ENCODE measurements at places on chromosomes 12 and 14. TPM values are rescaled to one million over a fixed set of nuclear protein-coding genes. Genes with fewer than 3 reads are reported as not detected.

Gene PCED1B
- 49.9 TPM for total RNA-seq

Gene BDKRB2
- total RNA-seq, result not detected

Gene BLOC1S1
- 72.3 TPM for total RNA-seq

Gene BMP4
- total RNA-seq, result not detected

Gene KERA
- total RNA-seq, result not detected

Gene BHLHE41
- not detected for total RNA-seq

Gene AMN
- 0.44 TPM for total RNA-seq

Gene FLVCR2
- 3.2 TPM for total RNA-seq

Gene NAV3
- not detected for total RNA-seq

Gene NRL
- total RNA-seq, result 1.8 TPM

DNA sequence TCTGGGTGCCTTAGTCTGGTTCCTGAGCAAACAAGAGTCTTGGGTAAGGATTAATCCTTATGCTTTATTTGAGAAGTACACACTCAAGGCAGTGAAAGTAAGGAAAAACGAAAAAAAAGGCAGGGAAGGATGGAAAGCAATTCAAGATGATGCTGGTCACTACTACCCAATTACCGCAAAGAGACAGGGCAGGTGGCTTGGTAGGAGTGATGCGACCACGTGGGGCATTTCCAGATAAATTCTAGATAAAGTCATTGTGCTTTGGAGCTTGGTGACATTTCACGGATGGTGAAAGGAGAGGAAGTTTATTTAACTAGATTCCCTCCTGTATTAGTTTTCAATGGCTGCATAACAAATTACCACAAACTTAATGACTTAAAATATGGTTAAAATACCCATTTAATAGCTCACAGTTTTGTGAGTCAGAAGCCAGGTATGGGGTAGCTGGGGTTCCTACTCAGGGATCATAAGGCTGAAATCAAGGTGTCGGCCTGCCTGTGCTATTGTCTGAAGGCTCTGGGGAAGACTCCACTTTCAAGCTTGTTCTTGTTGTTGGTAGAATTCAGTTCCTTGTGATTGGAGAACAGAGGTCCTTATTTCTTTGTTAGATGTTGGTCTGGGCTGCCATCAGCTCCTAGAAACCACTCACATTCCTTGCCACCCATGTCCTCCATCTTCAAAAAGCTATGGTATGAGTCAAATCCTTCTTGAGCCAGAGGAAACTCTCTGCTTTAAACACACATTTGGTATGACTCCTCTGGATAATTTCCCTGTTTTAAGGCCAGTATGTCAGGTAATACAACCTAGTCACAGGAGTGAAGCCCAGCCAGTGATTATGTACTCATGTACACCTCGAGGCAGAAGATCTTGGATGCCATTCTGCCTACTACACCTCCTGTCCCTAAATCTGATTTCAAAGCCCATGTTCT lies 5.6 kb upstream of the HMGA2 start:
- no peaks in the 10 kb centered on the region for H3K36me3 ChIP-seq
- H3K4me1 ChIP-seq, result peaks cover 12% of the 10 kb centered on the region

DNA sequence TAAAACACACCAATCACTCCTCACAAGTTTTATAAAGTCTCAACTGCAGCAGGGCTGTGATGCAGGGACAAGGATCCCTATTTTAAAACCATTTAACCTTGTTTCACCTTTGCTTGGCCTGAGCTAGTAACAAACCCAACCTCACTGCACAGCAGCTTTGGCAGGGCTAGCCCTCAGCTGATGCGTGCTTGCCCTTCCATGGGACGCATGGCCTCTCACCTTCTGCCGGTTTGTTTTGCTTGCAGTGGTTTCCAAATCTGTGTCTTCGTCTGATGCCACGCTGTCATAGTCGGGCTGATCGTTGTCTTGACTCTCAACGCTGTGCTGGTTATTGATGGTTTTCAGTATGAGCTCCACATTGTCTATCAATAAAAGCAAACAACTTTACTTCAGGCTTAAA lies 43.3 kb downstream of the GIT2 start:
- H3K27me3 ChIP-seq, result no peaks in the 10 kb centered on the region
- H3K27ac ChIP-seq, result no peak overlapping the region
- no peak for DNase-seq
- peaks cover 14% of the 10 kb centered on the region for H3K4me1 ChIP-seq

GRCh38 chr12:49584591-49584990 lies 16.6 kb upstream of the MCRS1 start:
- peaks cover 16% of the 10 kb centered on the region for H3K4me1 ChIP-seq
- H3K27ac ChIP-seq, result no peak overlapping the region
- H3K4me3 ChIP-seq, result no peak overlapping the region
- peaks cover 10% of the 10 kb centered on the region for H3K36me3 ChIP-seq
- H3K27me3 ChIP-seq, result no peaks in the 10 kb centered on the region

GRCh38 chr12:6538420-6539313 lies 4.3 kb downstream of the GAPDH start:
- peak overlapping the region; percentile 73 for H3K27ac ChIP-seq
- peaks cover 78% of the 10 kb centered on the region for H3K36me3 ChIP-seq
- peak overlapping the region; percentile 47 for H3K4me3 ChIP-seq
- DNase-seq, result no peak
- H3K4me1 ChIP-seq, result peaks cover 49% of the 10 kb centered on the region
- no peaks in the 10 kb centered on the region for H3K27me3 ChIP-seq

GRCh38 chr12:45219621-45220020 lies 3.7 kb downstream of the ANO6 start:
- H3K36me3 ChIP-seq, result peaks cover 16% of the 10 kb centered on the region
- DNase-seq, result no peak
- no peak overlapping the region for H3K27ac ChIP-seq
- H3K27me3 ChIP-seq, result no peaks in the 10 kb centered on the region

DNA sequence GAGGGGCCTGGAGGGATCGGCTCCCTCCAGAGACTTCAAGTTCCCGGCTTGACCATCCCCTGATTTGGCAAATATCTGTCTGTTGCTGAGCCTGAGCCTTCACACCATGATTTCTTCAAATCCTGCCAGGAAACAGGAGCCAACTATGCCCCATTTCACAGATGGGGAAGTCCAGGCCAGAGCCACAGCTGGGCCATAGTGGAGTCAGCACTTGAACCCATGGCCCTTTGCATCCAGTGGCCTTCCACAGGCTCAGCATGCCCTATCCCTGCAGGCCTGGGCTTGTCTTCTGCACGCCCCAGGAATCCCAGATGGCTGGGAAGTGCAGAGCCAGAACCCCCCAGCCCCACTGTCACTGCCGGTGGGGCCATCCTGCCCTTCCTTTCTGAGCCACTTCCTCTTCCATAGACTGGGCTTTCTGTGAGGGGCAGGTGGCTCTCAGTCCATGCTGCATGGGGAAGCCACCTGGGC lies 44.9 kb downstream of the CYP46A1 start:
- peaks cover 15% of the 10 kb centered on the region for H3K27me3 ChIP-seq
- no peaks in the 10 kb centered on the region for H3K36me3 ChIP-seq
- no peak overlapping the region for H3K4me3 ChIP-seq
- H3K27ac ChIP-seq, result no peak overlapping the region
- no peak for DNase-seq
- H3K4me1 ChIP-seq, result no peaks in the 10 kb centered on the region

- H3K36me3 ChIP-seq, result peaks cover 31% of the 10 kb centered on the region
- peaks cover 43% of the 10 kb centered on the region for H3K4me1 ChIP-seq
Measured at GRCh38 chr14:68793734-68794129, 865 bp upstream of the ZFP36L1 start.

- H3K27ac ChIP-seq, result no peak overlapping the region
- H3K4me3 ChIP-seq, result peak overlapping the region; percentile 74
- peaks cover 4% of the 10 kb centered on the region for H3K4me1 ChIP-seq
Measured at GRCh38 chr14:88791629-88792472, 902 bp downstream of the EML5 start.

DNA sequence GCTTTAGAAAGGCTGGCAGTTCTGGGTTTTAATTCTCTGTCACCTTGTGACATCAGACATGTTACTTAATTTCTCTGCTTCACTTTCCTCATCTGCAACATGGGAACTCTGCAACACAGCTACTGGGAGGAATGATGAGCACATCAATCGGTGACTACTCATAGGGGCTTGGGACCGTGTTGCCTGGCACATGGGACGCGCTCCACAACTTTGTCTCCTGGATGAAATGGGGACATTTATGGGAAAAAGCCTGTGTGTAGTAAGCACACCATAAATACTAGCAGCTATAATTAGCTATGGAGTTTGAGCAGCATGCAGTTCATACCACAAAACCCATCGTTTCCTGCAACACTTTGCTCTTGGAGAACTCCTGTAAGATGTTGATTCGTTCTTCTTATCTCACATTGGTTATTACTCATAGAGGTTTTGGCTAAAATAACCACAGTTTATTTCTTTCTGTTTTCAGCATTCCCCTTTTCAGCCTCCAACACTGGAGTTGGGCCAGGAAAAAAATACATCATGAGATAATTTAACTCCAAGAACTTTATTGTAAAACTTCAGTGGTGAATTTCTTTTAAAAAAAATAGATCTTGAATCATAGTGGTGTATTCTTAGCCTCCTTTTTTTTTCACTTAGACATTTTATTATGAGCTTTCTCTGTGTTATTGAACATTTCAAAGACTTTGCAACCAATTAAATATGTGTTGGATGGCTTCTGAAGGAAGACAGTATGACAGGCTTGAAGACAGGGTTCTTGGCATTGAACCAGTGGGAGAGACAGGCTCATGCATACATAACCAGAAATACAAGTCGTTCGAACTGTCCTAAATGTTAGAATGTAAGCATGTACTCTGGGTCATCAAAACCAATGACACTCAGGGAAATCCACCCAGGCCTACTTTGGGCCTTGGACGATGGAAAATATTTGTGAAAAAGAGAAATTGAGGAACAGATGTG lies 72.7 kb downstream of the RIN3 start:
- H3K4me1 ChIP-seq, result peaks cover 63% of the 10 kb centered on the region
- H3K27ac ChIP-seq, result peak overlapping the region; percentile 65
- H3K36me3 ChIP-seq, result peaks cover 23% of the 10 kb centered on the region
- peak overlapping the region; percentile 49 for H3K4me3 ChIP-seq
- H3K27me3 ChIP-seq, result peaks cover 43% of the 10 kb centered on the region

- H3K4me1 ChIP-seq, result no peaks in the 10 kb centered on the region
- H3K27me3 ChIP-seq, result peaks cover 31% of the 10 kb centered on the region
- no peak for DNase-seq
- no peaks in the 10 kb centered on the region for H3K36me3 ChIP-seq
- H3K4me3 ChIP-seq, result no peak overlapping the region
Measured at GRCh38 chr12:109711596-109712461, 1.8 kb upstream of the FAM222A start.

GRCh38 chr12:63965936-63966605 lies 121.6 kb downstream of the SRGAP1 start:
- no peak overlapping the region for H3K4me3 ChIP-seq
- H3K4me1 ChIP-seq, result no peaks in the 10 kb centered on the region
- H3K27me3 ChIP-seq, result peaks cover 2% of the 10 kb centered on the region
- no peak overlapping the region for H3K27ac ChIP-seq
- no peaks in the 10 kb centered on the region for H3K36me3 ChIP-seq

- peaks cover 53% of the 10 kb centered on the region for H3K36me3 ChIP-seq
- peaks cover 27% of the 10 kb centered on the region for H3K27me3 ChIP-seq
- H3K4me1 ChIP-seq, result peaks cover 30% of the 10 kb centered on the region
- peak overlapping the region; percentile 95 for H3K4me3 ChIP-seq
- no peak for DNase-seq
Measured at GRCh38 chr12:47964106-47964728, 821 bp downstream of the TMEM106C start.

DNA sequence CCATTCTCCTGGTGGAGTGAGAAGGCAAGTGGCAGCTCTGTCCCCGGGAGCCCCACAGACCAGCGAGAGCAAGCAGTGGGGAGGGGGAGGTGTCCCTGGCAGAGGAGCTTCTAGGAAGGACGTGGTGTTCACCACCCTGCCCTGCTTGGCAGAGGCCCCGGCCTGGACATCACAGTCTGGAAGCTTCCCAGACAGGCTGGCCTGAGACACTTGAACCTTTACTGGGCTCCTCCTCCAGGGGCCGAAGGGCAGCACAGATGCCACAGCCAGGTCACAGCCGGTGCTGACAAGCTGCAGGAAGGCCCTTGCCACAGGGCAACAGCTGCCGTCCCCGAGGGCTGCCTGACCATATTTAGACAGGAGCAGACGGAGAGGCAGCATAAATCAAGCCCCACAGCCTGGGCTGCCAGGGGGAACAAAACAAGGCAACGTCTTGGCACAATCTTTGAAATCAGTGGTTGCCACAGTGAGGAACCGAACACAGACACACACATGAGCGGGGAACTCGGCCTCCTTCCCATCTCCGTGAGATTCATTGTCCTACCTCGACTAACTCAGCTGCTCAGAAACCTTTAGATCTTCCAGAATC lies 28.5 kb downstream of the PRIMA1 start:
- H3K4me3 ChIP-seq, result no peak overlapping the region
- no peaks in the 10 kb centered on the region for H3K4me1 ChIP-seq
- H3K36me3 ChIP-seq, result no peaks in the 10 kb centered on the region
- peaks cover 12% of the 10 kb centered on the region for H3K27me3 ChIP-seq

DNA sequence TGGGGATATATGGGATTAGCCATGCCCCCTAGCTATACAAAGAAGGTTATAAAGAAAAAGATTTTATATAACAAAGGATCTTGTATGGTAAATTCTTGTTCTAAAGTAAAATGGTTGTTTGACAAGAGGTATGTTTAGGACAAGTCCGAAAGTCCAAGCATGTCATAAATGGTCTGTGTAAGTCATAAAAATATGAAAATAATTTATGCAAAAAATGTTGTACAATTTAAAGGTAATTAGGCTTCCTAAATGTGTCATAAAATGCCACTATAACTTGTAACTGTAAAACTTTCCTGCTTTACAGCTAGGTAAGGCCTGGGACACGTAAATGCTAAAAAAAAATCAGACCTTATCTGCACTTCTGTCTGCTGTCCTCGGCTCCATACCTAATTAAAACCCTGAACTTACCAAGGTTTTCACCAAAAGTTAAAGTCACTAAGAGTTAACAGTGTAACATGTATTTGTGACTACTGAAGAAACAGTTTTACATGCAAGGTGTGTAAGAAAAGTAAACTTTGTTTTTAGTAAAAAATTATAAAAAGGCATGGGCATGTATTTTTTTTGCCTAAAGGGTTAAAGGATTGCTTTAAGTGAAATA lies 110.0 kb upstream of the RESF1 start:
- no peaks in the 10 kb centered on the region for H3K36me3 ChIP-seq
- DNase-seq, result no peak
- no peak overlapping the region for H3K4me3 ChIP-seq
- H3K27ac ChIP-seq, result no peak overlapping the region
- H3K27me3 ChIP-seq, result no peaks in the 10 kb centered on the region
- H3K4me1 ChIP-seq, result no peaks in the 10 kb centered on the region

DNA sequence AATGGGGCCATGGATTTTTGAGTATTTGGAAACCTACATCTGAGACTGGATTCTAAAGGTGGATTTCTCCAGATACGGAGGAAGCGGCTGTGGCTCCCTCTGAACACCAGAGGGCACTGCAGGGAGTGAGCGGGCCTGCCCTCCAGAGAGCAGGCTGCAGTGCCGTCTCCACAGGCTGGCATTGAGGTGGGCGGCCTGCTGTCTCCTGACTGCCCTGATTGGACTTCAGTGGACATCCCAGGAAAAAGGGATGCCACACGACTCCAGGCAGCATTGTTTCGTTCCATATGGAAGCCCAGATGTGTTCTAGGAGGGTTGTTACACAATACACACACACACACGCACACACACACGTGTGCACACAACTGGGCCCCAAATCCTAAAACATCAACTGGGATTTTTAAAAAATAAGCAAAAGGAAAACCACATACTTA lies 20.9 kb upstream of the ANO2 start:
- DNase-seq, result peak; percentile 14
- peaks cover 2% of the 10 kb centered on the region for H3K27me3 ChIP-seq
- no peak overlapping the region for H3K27ac ChIP-seq
- no peak overlapping the region for H3K4me3 ChIP-seq

- H3K36me3 ChIP-seq, result no peaks in the 10 kb centered on the region
- H3K27me3 ChIP-seq, result no peaks in the 10 kb centered on the region
- H3K27ac ChIP-seq, result no peak overlapping the region
- DNase-seq, result no peak
- no peaks in the 10 kb centered on the region for H3K4me1 ChIP-seq
Measured at GRCh38 chr14:38958589-38958988, 144.4 kb downstream of the SEC23A start.

GRCh38 chr14:32827514-32827913 lies 111.2 kb upstream of the NPAS3 start:
- H3K27ac ChIP-seq, result no peak overlapping the region
- H3K27me3 ChIP-seq, result no peaks in the 10 kb centered on the region
- no peak overlapping the region for H3K4me3 ChIP-seq
- no peak for DNase-seq
- no peaks in the 10 kb centered on the region for H3K4me1 ChIP-seq
